Trophoblast cell (in vitro differentiated cells and primary cell): ENCODE measurements at places on chromosomes 7 and 10.

DNA sequence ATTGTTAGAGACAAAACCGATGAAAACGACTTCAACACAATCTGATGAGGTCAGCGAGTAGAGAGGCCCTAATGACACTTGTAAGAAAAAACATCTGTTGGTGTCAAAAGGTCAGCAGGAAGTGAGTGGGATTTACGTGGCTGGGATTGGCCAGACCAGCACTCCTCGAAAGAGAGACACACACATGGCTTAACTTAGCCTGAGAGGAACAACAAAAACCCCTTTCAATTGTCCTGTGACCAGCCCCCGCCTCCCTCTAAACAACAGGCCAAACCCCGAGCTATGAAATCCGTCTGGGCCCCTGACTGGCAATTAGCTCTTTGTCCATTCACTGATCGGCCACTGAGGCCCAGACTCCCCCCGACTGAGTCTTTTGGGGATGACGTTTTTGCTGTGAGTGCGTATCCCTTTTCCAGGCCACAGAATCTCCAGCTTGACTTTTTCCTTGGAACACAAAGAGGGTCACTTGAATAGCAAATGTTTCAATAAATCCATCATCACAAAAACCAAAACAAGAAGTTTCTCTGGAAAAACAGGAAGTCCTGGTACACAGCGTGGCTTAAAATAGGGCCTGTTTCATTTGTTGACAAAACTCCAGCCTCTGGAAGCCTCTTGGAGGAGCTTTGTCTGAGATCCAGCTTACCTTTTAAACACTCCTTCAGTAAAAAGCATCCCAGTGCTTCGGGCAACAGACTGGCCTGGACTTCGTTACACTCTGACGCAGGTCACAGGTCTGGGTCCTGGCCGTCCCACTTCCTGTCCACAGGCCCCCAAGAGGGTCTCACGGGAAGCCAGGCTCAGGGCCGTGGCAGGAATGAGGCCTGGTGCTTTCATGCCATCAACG lies 103.0 kb downstream of the CTBP2 start:
- DNase-seq, result peak; percentile 41

DNA sequence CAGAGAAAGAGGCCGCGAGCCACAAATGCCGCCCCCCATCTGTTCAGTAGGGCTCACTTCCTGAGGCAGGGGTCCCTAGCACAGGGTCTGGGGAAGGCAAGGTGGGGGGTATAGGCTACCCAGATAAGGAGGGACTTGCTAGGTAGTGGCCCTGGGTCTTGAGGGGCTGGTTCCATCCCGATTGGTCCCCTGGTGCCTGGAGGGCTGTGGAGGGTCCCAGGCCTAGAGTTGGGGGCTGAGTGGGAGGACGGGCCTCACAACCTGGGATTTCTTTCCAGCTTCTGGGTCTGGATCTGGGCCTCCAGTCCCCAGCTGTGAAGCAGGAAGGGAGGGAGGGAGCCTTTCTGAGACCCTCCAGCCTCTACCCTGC lies 75.1 kb upstream of the EN2 start:
- DNase-seq, result no peak

- no peak for DNase-seq
These were observed 14.1 kb upstream of the CRCP start for GRCh38 chr7:66100408-66101050.

DNA sequence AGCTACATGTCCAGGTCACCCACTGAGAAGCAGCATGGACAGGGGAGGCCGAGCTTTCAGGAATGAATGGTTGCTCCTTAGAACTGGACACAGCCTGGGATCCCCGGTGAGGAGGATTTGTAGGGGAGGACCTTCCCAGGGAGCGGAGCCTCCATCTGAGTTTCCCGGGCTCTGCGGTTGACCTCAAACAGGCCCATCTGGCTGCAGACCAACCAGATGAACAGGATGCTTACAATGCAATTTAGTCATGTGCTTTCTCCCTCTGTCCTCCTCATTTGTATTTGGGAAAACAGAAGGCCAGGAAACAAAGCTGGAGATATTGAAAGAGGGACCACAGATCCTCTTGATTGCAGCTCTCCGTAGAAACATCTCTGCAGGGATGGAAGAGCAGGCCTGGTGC lies 104.8 kb downstream of the EMX2 start:
- no peak for DNase-seq

GRCh38 chr10:110474826-110475225 lies 22.9 kb upstream of the DUSP5 start:
- DNase-seq, result no peak

DNA sequence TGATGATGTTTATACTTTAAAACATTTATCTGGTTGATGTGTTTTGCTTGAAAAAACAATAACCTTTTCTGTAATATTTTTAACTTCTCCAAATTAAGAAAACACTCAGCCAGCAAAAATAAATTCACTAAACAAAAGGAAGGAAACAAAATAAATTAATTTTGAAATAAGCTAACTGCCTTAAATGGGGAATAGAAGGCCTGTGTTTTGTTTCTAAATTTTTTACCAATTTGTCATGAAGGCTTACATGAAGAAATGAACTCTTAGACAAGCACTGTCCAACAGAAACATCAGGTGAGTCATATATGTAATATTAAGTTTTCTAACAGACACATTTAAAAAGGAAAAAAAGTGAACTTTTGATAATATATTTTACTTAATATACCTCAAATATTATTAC lies 68.5 kb downstream of the LRRN3 start:
- no peak for DNase-seq

GRCh38 chr7:2242541-2243429 lies 759 bp downstream of the NUDT1 start:
- no peak for DNase-seq

DNA sequence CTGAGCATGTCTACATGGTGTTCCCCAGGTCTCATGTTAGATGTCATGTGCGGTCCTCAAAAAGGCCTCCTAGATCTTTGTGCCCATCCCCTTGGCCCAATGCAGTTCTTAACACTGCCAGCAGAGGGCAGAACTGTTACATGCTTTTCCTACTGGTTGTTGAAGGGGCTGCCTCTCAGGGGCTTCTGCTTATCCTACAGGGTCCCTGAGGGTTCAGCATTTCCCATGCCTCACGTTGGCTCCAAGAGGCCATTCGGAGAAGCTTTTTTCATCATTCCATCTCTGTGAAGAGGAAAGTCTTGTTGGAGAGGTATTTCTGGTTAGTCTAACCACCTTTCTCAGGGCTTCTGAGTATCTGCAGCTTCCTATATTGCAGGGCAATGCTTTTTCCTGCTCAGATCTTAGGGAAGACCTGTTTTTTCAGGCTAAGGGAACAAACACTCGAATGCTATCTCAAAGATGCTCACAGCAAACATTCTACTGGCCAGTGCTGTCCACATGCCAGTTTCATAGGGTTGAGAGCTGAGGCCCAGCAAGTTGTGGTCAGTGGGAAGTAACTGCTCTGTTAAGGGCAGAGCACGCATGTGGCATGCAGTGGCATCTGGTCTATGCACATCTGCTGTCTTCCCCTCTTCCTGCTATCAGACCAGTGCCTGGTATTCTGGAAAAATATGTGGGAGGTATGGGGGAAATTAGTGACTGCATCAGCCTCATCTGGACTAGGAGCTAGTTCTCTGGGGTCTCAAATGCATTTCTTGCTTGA lies 31.5 kb downstream of the MBL2 start:
- DNase-seq, result peak; percentile 53

GRCh38 chr10:132129431-132129830 lies 57.3 kb upstream of the DPYSL4 start:
- no peak for DNase-seq

- peak; percentile 61 for DNase-seq
These were observed 53.1 kb downstream of the TEX36 start for GRCh38 chr10:125629758-125630376.

- no peak for DNase-seq
These were observed 1.5 kb upstream of the SFMBT2 start for GRCh38 chr10:7412237-7412927.

DNA sequence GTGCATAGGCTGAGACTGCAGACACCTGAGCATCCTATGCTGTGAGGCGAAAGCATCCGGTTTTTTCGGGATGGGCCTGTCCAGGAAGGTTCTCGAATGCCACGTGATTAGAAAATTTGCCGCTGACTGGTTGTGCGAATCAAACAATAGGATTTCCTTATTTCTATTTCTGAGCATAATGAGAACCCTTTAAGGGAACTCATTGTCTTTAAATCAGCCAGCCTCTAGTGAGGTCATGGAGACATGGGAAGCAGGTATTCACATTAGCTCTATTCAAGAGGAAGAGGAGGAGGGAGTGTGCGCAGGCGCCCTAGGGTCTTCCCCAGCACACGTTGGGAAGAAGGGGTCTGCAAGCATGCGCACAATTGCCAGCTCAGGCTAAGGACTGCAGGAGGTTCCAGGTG lies 5.6 kb downstream of the GIMAP1 start:
- no peak for DNase-seq

DNA sequence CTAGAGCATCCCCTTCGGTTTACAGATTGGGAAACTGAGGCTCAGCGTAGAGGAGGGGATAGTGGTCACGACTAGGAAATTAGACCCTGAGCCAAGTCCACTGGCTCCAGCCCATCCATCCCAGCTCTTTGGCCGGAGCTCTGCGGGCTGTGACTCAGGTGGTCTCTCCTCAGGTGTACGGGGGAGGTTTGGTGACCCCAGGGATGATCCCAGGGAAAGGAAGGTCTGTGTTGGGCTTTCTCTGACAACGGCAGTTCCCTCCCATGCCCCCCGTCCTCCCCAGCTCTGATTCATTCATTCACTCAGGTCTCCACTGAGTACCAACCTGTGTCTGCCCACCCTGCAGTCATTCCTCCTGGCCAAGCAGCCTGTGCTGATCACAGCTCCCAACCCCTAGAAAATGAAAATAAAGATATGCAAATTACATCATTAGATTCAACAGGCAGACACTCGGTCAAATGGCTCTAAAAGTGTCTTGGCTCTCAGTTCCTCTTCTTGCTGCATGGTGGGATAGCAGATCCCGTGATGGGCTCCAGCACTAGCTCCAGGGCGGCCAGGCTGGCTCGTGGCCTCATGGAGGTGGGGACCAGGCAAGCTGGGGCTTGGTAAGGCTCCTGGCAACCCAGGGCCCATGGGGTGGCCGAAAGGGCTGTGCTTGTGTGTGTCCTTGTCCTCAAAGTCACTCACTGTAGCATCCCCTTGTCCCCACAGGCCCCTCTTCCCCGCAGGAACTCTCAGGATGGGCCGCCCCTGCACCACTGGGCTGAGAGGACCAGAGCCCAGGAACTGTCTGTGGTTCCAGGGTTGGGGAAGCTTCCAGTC lies 37.8 kb downstream of the CLRN3 start:
- no peak for DNase-seq

DNA sequence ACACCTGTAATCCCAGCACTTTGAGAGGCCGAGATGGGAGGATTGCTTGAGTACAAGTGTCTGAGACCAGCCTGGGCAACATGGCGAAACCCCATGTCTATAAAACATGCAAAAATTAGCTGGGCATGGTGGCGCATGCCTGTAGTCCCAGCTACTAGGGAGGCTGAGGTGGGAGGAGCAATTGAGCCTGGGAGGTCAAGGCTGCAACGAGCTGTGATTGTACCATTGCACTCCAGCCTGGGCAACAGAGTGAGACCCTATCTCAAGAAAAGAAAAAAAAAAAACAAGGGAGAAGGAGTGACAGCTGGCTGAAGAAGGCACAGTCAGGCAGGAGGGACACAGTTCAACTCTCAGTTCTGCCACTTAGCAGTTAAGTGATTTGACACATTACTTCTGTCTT lies 26.4 kb upstream of the ZCCHC24 start:
- no peak for DNase-seq

- no peak for DNase-seq
These were observed 442.0 kb downstream of the GFRA1 start for GRCh38 chr10:115831016-115831415.

- DNase-seq, result no peak
These were observed 7.4 kb downstream of the TBL2 start for GRCh38 chr7:73570977-73571376.

GRCh38 chr10:14244147-14244546 lies 86.6 kb downstream of the FRMD4A start:
- no peak for DNase-seq

DNA sequence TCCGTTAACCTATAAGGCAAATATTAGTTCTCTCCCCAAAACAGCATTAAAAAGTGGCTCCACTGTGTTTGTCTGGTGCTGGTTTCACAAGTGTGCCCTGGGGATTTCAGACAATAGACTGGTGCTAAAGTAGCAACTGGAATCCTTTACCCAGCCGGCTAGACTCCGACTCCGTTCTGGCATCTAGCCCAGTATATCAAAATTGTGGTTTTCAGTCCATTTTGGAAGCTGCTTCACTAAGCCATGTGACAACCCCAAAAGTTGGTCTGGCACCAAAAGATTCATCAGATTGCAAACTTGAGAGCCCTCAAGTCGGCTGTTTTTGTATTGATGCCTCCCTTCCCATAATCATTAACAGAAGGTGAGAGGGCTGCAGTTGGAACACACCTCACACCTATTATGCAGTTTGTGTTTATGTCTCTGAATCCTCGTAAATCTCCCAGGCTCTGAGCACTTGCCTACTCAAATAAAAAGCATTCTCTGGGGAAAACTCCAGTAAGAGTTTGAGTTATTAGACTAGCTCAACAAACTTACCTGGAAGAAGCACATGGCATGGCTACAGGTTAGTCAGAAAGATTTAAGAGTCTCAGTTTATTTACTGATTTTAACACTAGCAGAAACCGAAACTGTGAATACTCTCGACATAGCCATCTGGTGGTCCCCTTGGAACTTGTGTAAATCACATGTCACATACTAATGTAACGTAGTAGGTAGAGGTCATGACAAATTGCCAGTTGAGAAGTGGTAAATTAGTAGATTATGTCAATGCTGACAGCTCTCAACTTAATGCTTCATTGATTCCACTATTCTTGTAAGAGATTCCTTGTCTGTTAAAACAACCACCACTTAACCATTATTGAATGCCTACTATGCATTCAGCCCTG lies 14.8 kb upstream of the WNT16 start:
- DNase-seq, result no peak

DNA sequence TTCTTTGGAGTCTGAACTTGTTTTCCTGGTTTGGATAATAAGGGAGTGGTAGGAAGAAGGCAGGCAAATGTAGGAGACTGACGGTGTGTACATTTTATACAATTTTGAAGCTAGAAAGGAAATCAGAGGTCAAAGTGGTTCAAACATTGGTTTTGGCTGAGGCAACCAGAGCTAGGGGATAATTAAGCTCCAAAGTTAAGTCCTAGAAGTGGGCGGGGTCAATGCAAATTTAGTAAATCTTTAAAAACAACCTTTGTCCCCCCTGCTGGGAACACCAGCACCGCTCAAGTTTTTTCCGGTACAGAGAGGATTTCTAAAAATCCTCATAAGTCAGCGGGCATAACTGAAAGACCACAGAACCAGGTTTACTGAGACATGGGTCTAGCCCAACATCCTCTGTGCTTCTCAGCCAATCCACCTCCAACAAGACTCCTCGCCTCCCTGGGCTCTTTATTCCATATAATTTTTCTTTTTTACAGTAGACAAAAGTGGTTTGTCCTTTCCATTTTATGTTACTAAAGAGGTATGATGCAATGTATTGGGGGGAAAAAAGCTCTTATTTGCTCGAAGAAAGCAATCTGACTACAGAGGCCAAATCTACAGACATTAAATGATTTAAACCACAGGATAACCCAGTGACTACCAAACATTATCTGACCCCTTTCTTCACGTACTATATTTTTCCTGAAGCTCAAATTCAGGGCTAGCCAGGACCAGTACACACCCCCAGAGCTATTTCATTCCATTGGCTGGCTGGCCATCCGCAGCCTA lies 1.6 kb downstream of the GLUD1 start:
- no peak for DNase-seq

GRCh38 chr10:92761571-92761970 lies 71.8 kb downstream of the HHEX start:
- peak; percentile 40 for DNase-seq
